Tongue (tissue), 3 donors: ENCODE measurements at places on chromosomes 1 and 21. TPM values are rescaled to one million over a fixed set of nuclear protein-coding genes. Genes with fewer than 3 reads are reported as not detected.

DNA sequence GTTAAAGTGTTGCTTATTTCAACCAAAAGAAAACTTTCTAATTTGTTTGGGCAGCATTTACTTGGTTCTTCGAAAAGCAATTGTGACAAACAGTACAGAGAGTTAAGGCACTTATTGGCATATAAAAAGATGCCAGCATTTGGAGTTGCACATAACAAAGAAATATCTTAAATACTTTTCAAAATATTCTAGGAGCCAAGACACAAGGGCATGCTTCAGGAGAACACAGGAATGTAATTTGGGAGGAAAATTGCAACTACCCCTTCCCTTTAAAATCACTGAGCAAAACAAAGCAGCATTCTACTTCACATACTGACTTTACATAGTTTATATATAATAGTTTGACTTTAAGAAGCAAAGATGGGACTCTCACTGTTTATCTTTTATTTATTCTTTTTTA is 4.6 kb upstream of the TIE1 start:
- no peak for DNase-seq

DNA sequence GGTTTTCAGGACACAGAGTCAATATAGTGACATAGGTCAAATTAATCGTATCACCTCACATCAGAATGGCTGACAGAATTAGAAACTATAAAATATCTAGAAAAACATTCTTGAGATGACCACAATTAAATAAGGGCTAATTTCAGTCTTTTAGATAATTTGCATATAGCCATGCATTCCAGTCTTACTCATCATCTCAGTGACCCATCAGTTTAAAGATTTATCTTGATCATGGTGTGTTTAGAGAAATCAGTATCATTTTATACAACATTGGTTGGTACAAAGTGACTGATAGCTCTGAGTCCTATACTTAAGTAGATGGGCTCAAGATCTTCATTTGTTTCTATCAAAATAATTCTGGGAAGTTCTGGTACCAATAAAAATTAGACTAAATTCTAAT is 262.3 kb upstream of the SNX7 start:
- no peak for DNase-seq

GRCh38 chr1:2804628-2805351 is 3.3 kb upstream of the TTC34 start:
- no peak for DNase-seq

- no peak for DNase-seq
Measured at GRCh38 chr21:35548904-35549615, 500.0 kb upstream of the RUNX1 start.

DNA sequence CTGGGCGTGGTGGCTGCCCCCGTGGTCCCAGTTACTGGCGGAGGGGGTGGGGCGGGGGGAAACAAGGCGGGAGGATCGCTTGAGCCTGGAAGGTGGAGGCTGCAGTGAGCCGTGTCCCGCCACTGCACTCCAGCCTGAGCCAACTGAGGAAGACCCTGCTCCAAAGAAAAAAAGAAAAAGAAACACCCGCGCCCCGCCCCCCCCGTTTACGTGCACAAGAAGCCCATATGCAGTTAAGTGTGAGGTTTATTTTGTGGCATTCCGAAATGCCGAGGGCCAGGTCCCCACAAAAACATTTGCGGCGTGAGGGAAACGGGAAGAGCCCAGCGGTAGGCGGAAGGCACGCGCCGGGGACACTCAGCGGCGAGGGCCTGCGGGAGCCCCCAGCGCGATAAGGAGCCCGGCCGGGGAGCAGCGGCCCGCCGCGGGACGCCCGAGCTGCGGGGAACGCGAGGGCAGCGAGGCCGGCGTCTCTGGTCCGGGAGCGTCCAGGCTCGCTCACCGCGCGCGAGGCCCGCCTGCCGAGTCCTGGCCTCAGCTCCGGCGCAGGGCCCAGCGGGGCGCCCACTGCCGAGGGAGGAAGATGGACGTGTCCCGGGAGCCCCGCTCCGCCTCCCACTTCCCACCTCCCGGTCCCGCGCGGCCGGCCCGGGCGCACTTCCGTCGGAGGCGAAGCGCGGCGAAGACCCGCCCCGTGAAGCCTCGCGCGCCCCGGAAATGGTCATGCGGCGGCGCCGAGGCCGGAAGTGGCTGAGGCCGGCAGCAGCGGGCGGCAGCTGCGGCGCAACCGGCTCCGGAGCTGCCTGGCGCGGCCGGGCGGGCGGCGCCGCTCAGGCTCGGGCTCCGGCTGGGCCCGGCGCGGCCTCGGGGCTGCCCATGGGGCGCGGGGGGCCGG is at the start of gene TRAPPC10:
TRAPPC10 (plus strand) TSS at position 731 of the 895 bp plus-strand sequence. CDS start 185 bp downstream, outside the sequence.
- peak; percentile 93 for DNase-seq

TCHHL1 gene
- not detected for total RNA-seq

- DNase-seq = no peak
Measured at GRCh38 chr1:108502624-108503023, 52.5 kb downstream of the NBPF6 start.

- DNase-seq = no peak
Measured at GRCh38 chr1:209341146-209341545, 242.4 kb upstream of the CAMK1G start.

DNA sequence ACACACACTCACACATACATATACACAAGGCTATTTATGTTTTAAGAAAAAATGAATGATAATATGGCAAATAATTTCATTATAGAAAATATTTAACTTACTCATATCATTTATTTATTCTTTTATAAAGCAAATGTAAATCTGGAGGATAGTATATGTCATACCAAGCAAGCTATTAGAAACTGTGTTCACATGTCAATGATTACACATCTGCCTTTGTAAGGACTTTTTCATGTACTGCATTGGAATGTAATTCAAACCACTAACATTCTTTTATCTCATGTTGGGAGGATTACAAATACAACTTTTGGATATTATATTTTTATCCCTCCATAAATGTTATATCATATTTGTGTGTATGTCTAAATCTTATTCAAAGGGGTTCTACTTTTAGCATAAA is 1887.4 kb downstream of the NCAM2 start:
- no peak for DNase-seq

SH2D2A gene
- total RNA-seq = not detected

- no peak for DNase-seq
Measured at GRCh38 chr1:44021581-44022321, 9.5 kb downstream of the SLC6A9 start.

DNA sequence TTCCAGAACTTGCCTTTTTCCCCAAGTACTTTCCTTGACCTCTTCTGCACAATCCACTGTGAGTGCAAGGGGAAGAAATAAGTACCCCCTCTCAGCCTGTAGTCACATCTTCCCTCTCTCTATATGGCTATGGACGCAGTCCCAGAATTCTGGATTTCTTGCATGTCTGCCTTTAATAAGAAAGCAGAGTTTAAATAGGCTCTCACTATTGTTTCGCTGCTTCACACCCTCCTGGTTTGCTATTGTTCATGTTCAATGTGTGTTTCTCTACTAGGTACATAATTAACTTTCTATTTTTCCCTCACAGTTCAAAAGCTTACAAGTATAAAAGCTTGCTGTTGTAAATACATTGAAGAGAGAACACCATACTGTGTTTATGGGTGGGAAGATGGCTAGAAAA is 181.5 kb upstream of the C1orf105 start:
- DNase-seq = no peak

DNA sequence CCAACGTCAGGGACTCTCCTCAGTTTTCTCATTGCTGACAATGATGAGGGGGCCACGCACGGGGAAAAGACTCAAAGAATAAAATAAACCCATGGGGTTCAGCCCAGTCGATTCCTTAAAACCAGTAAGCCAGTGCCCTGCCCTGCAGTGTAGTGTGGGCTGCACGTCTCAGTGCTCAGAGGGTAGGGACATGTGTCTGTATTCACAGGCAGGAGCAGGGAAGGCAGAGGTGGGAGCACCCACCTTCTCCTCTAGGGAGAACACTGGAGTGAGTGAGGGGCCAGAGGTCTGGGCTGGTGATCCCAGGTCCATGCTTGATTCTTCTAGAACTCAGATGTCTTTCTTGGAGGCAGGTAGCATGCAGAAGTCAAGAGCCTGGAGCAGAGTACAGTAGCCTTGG is 303.6 kb downstream of the MATN1 start:
- DNase-seq = no peak

- DNase-seq = no peak
Measured at GRCh38 chr1:18936814-18937481, 19.5 kb downstream of the IFFO2 start.

GRCh38 chr1:235923466-235924021 is 56.8 kb upstream of the LYST start:
- DNase-seq = peak; percentile 74

DNA sequence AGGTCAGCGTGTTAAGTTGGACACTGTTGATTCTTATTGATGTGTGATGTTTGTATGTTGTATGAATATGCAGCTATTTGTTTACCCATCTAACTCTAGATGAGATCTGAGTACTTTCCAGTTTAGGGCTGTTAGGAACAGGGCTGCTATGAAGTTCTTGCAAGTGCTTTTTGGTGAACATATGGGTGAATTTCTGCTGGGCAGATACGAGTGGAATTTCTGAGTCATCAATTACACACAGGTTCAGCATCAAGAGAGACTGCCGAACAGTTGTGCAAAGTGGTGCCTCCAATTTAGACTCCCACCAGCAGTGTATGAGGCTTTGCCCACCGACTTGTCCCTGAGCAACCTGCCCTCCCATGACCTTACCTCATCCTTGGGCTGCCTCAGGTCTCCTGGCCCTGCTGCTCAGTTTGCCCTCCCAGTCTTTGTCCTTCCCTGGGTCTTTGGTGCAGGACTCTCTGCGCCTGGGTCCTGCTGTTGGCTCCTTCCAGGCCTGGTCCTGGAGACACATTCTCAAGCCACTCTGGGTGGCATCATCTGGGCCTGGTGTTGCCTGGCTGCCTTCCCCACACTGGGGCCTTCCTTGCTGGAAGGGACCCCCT is 343.6 kb downstream of the PTPRU start:
- DNase-seq = peak; percentile 40

LENEP gene
- total RNA-seq = not detected

GRCh38 chr1:113109908-113110554 is 37.0 kb downstream of the LRIG2 start:
- peak; percentile 12 for DNase-seq

DNA sequence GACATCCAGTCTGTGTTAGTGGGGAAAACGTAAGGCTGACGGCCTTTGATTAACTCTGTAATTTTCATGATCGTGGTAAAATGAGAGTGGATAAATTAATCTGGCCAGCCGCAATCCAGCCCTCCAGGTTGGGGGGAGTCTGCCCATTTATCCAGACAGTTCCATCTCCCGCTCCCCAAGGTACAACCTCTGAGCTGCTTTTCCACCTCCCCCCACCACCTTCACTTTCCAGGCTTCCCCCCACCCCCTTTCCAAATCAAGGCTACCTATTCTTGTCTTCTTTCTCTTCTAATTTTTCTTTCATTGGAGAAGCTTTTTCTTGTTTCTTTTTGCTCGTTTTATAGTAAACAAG is 6.0 kb downstream of the MIER1 start:
- DNase-seq = no peak

CFAP107 gene
- total RNA-seq = not detected

FCGR3A gene
- total RNA-seq = 3.4 TPM

- DNase-seq = no peak
Measured at GRCh38 chr1:116738673-116739370, 15.4 kb upstream of the CD2 start.

AADACL3 gene
- not detected for total RNA-seq

SPATA17 gene
- total RNA-seq = 2.6 TPM

SAMD11 gene
- 6.1 TPM for total RNA-seq

- no peak for DNase-seq
Measured at GRCh38 chr1:119956306-119956705, 60.0 kb upstream of the ADAM30 start.

GRCh38 chr1:161017756-161018630 is 3.0 kb downstream of the F11R start:
- no peak for DNase-seq

- no peak for DNase-seq
Measured at GRCh38 chr1:73910466-73910865, 287.5 kb downstream of the LRRIQ3 start.

GRCh38 chr21:31473685-31474345 is 129.8 kb upstream of the TIAM1 start:
- no peak for DNase-seq

DNA sequence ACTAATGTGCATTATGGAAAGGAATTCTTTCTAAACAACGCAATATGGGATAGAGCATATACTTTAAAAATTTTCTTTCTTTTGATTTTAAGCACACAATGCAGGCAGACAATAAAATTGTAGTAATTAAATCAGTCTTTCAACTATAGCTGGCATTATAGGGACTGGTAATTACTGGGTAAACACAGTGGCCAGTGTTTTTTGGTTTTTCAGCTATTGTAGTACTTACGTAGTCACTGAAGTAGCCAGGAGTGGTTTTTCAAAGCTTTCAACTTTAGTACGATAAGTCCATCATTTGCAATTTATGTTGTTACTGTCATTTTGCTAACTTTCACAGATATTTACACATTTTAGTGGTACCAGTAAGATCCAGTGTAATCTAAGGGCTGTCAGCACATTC is 50.6 kb downstream of the RAB3GAP2 start:
- no peak for DNase-seq

- peak; percentile 39 for DNase-seq
Measured at GRCh38 chr1:81574408-81574807, 226.3 kb upstream of the ADGRL2 start.

NR0B2 gene
- not detected for total RNA-seq

DNA sequence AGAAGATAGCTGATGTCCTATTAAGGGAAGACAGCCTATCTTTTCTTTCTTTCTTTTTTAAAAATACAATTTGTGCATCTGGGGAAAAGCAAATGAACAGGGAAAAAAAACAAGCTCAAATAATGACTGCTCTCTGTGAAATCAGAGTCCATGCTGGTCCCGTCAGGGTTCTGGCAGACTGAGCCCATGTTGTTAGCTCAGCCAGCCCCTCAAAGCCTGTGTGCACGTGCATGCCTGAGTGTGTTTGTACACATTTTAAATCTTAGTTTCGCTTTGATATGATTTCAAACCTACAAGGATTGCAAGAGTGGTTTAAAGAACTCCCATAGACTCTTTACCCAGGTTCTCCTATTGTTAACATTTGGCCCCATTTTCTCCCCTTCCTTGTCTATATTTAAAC is 231.8 kb upstream of the GREM2 start:
- no peak for DNase-seq

GRCh38 chr1:76759171-76759860 is 108.0 kb upstream of the ST6GALNAC5 start:
- no peak for DNase-seq

GRCh38 chr1:32622806-32623681 is 27.3 kb downstream of the ZBTB8OS start:
- DNase-seq = no peak

GRCh38 chr1:2477309-2477708 is 1.2 kb downstream of the PLCH2 start:
- no peak for DNase-seq

GJA8 gene
- not detected for total RNA-seq

- no peak for DNase-seq
Measured at GRCh38 chr21:46154955-46155513, 345 bp downstream of the FTCD start.

GRCh38 chr1:70840260-70840953 is 207.2 kb downstream of the PTGER3 start:
- DNase-seq = no peak

ACKR1 gene
- 10.3 TPM for total RNA-seq

DNA sequence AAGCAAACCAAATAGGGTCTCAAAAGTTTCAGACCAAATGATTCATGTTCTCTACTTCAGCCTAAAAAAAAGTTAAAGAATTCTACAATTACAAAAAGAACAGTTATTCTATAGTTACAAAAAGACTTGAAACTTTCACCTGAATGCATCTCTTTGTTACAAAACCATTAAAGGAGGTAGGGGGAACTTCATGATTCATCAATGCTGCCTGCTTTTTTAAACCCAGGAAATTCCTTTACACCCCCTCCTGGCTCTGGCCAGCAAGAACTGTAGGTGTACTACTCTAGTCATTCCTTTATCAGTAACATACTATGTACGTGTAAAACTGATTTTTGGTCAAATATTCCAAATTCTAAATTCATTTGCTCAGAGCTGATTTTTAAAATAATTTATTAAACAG is 5.0 kb downstream of the FAF1 start:
- no peak for DNase-seq

ADAR gene
- 63.0 TPM for total RNA-seq
